ENCODE measurements at places on chromosomes 16 and 17.

GRCh38 chr16:29940656-29941055, 14.6 kb upstream of the KCTD13 start:
- DNase-seq = no peak

- peak; percentile 80 for DNase-seq
Observed at GRCh38 chr16:15434425-15435215, at the start of gene BMERB1. Gene BMERB1 (plus strand): TSS chr16:15434588. CDS start chr16:15434654, 66 bp downstream.

GRCh38 chr16:8919089-8919933, 37.2 kb downstream of the LITAFD start:
- no peak for DNase-seq

DNA sequence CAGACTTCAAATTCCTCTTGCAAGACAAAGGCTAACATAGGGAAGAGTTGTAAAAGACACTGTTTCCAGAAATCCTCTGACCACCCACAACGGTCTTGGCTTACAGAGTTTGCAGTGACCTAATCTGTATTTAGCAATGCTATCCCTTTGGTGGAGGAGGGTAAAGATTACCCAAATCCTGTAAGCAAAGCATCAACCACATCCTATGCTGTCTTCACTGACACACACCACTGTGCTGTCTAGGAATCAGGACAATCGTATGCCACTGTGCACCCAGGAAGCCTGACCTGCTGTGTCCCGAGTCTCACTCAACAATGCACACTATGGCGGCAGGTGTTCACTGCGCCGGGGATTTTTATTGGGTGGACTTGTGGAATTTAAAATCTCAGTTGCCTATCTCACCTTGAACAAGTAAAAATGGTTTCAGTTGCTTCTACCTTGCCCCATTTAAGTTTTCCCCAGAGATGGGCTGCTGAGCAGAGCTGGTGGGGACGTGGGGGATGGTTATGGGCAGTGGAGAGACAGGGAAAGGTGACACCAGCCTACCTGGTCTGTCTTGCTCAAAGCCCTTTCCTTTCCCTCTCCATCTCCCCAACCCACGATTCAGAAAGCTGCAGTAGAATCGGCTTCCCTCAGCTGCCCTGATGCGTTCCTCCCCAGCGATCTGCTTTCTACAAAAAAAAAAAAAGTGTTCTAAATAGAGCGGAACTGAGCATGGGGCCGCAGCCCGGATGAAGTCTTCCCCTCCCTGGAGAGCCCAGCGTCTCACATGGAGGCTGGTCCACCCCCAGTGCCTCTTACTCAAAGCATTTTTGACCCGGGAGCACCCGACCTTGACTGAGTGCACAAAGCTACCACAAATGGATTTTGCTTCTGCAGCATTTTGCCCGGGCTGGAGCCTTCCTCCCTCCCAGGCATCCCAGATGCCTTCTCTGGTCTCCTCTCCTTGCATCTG, 271.5 kb downstream of the SOX9 start:
- peak; percentile 32 for DNase-seq

GRCh38 chr17:60577147-60577915, 22.7 kb upstream of the PPM1D start:
- DNase-seq = no peak

GRCh38 chr17:36072431-36073121, 8.5 kb downstream of the CCL18 start:
- DNase-seq = no peak

DNA sequence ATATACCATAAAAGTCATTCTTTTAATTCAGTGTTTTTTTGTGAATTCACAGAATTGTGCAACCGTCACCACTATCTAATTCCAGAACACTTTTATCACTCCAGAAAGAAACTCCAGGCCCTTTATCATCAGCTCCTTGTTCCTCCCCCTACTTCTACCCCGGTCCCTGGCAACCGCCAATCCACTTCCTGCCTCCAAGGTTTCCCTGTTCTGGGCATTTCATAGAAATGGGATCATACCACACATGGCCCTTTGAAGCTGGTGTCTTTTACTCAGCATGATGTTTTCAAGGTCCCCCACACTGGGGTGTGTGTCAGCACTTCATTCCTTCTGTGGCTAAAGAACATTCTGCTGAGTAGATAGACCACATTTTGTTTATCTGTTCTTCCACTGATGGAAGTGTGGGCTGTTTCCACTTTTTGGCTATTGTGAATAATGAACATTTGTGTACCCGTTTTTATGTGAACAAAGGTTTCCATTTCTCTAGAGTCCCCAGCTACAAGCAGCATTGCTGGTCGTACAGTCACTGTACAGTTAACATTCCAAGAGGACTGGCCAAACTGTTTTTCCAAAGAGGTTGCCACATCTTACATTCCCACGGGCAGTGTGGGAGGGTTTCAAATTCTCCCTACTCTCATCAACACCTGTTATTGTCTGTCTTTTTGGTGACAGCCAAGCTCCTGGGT, 75.8 kb upstream of the ZNF469 start:
- no peak for DNase-seq

DNA sequence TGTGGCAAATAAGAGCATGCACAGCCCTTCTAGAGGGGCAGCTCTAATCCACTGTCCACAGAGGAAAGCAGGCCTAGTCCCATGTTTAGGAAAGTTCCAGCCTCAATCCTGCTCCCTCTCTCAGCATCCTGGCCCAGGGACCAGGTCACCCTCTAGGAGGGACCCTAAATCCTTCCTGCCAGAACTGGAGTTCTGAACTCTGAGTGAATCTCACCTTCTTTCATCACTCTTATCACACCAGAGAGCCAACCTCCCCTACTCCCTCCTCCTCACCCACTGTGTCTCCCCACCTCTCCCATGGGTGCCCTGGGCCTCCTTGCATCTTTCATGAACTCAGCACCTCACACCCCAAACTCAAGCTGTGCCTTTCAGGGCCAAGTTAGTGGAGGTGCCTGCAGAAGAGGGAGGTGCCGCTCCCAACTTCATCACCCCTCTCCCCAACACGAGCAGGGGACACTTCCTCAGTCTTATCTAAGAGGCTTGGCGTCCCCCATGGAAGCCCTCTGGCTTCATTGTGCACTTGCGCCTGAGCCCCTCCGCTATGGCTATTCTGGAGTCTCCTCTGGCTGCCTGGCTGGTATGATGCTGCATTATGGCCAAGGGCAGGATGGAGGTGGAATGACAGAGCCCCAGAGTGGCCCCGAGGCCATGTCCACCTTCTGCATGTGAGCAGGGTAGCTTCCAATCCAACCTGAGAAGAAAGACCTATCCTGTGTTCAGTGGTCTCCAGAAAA, 31.7 kb downstream of the PIK3R6 start:
- no peak for DNase-seq

GRCh38 chr16:4433228-4433627, 7.6 kb downstream of the DNAJA3 start:
- no peak for DNase-seq

DNA sequence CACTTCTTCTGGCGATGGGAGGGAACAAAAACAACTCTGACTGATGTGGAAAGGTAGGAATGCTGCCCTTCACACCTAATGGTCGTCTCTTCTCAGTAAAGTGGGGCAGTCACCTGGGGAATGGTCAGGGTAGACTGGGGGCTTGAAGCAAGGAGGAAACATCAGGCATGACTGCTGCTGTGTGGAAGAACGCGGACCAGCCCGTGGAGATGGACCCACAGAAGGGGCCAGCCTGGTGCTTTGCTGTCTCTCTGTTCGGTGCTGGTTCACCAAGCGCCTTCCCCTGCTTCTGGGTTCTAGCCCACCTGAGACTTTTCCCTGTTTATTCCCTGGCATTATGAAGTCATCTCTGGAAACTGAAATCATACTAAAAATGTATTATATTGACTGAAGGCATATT, 96.2 kb upstream of the DNAH17 start:
- DNase-seq = no peak
